Adrenal gland (tissue), 19 donors: ENCODE measurements at places on chromosomes 6 and 20. TPM values are rescaled to one million over a fixed set of nuclear protein-coding genes. Genes with fewer than 3 reads are reported as not detected.
A peak's percentile ranks its signal among the peaks of the same experiment; 100 is the strongest.

DNA sequence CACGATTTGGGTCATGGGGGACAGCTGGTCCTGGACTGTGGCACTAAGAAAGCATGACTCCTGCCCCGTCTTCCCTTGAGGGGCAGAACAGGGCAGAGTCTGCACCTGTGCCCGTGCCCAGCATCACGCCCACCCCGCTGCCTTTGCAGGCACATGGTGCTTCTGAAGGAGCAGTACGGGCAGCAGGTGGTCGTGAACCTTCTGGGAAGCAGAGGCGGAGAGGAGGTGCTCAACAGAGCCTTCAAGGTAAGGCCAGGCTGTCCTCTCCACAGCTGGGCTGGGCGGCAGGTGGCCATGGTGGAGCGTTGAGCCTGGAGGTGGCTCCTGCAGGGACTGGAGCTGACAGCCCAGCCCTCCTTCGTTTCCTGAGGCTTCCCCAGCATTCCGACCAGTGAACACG lies 77.4 kb downstream of the SYNJ2 start:
- peaks cover 27% of the 10 kb centered on the region for H3K4me1 ChIP-seq
- H3K27me3 ChIP-seq = no peaks in the 10 kb centered on the region
- peak; percentile 45 for DNase-seq
- no peak overlapping the region for H3K4me3 ChIP-seq

GRCh38 chr6:35400901-35401311 lies 51.2 kb upstream of the FANCE start:
- H3K4me1 ChIP-seq = peaks cover 8% of the 10 kb centered on the region
- DNase-seq = no peak
- no peak overlapping the region for H3K4me3 ChIP-seq
- H3K36me3 ChIP-seq = no peaks in the 10 kb centered on the region

The SLC17A9 gene
- total RNA-seq = 3.0 TPM

GRCh38 chr6:106486236-106486635 lies 125.7 kb downstream of the CRYBG1 start:
- H3K4me1 ChIP-seq = no peaks in the 10 kb centered on the region
- H3K27me3 ChIP-seq = no peaks in the 10 kb centered on the region
- no peak overlapping the region for H3K4me3 ChIP-seq
- no peak for DNase-seq
- no peak overlapping the region for H3K27ac ChIP-seq

GRCh38 chr20:34956751-34957472 lies 1.2 kb downstream of the MYH7B start:
- H3K4me1 ChIP-seq = peaks cover 10% of the 10 kb centered on the region
- H3K27ac ChIP-seq = no peak overlapping the region
- no peaks in the 10 kb centered on the region for H3K27me3 ChIP-seq
- H3K4me3 ChIP-seq = no peak overlapping the region
- DNase-seq = no peak
- no peaks in the 10 kb centered on the region for H3K36me3 ChIP-seq

DNA sequence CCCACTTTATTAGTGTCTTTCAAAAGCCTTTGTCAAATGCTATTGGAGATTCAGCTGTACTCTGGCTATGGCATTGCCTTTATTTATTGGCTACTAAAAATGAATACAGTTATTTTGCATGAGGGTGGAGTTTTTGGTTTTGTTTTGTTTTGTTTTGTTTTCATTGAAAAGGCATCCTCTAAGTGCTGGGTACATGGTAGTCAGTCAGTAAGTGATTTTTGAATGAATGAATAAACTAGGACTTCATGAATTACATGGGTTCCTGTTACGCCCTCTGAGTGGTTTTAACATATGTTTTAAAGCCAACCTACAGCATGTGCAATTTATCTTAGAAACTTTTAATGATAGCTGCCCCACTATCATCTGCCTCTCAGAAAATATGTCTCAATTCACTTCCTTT lies 38.9 kb upstream of the ENPP1 start:
- no peak overlapping the region for H3K4me3 ChIP-seq
- H3K36me3 ChIP-seq = no peaks in the 10 kb centered on the region

- no peaks in the 10 kb centered on the region for H3K4me1 ChIP-seq
- no peak overlapping the region for H3K4me3 ChIP-seq
- H3K27ac ChIP-seq = no peak overlapping the region
- no peaks in the 10 kb centered on the region for H3K36me3 ChIP-seq
These were observed 551.3 kb upstream of the CDH4 start for GRCh38 chr20:60700728-60701127.

GRCh38 chr6:14412026-14412425 lies 294.5 kb downstream of the CD83 start:
- DNase-seq = no peak
- no peak overlapping the region for H3K27ac ChIP-seq
- no peaks in the 10 kb centered on the region for H3K27me3 ChIP-seq

- no peak overlapping the region for H3K4me3 ChIP-seq
- H3K27me3 ChIP-seq = no peaks in the 10 kb centered on the region
- no peak for DNase-seq
- H3K27ac ChIP-seq = no peak overlapping the region
- peaks cover 8% of the 10 kb centered on the region for H3K4me1 ChIP-seq
These were observed 84.9 kb downstream of the TIAM2 start for GRCh38 chr6:155079985-155080452.

GRCh38 chr20:60104993-60105803 lies 147.0 kb downstream of the CDH26 start:
- H3K27ac ChIP-seq = no peak overlapping the region
- H3K4me3 ChIP-seq = no peak overlapping the region
- no peaks in the 10 kb centered on the region for H3K27me3 ChIP-seq
- DNase-seq = no peak
- H3K4me1 ChIP-seq = no peaks in the 10 kb centered on the region
- no peaks in the 10 kb centered on the region for H3K36me3 ChIP-seq

The RPS6KA2 gene
- 24.9 TPM for total RNA-seq

The SLC17A1 gene
- total RNA-seq = not detected

The HLA-DRB5 gene
- total RNA-seq = 3.7 TPM

The TAGAP gene
- 5.3 TPM for total RNA-seq
